Right lung (tissue), 10 donors: ENCODE measurements at places on chromosomes 13 and 19. TPM values are rescaled to one million over a fixed set of nuclear protein-coding genes. Genes with fewer than 3 reads are reported as not detected.

OR10H1 gene
- 0.09 TPM for polyA plus RNA-seq

FCHO1 gene
- polyA plus RNA-seq, result 0.74 TPM

FGF14 gene
- polyA plus RNA-seq, result 1.2 TPM

ZNF865 gene
- 15.5 TPM for polyA plus RNA-seq

ZNF808 gene
- 16.5 TPM for polyA plus RNA-seq

ZNF30 gene
- polyA plus RNA-seq, result 7.4 TPM

GPR4 gene
- polyA plus RNA-seq, result 3.4 TPM

ONECUT3 gene
- polyA plus RNA-seq, result 0.05 TPM
